ENCODE measurements at places on chromosomes 7 and 10.

DNA sequence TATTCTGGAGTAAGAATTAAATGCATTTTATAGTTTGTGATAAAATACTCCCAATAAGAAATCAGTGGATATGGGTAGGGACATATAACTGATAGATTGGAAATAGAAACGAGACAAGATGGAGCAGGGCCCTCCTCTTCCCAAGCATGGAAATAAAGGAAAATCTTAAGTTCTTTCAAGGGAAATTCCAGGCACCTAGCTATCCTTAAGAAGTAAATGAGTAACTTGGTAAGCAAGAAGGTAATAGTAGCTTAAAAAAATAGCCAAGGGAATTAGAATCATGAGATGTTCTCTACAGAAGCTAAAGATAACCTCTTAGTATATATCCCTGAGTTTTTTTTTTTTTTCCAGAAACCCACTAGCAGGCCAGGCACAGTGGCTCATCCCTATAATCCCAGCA lies 105.5 kb upstream of the FAM3C start:
- no peak for DNase-seq

DNA sequence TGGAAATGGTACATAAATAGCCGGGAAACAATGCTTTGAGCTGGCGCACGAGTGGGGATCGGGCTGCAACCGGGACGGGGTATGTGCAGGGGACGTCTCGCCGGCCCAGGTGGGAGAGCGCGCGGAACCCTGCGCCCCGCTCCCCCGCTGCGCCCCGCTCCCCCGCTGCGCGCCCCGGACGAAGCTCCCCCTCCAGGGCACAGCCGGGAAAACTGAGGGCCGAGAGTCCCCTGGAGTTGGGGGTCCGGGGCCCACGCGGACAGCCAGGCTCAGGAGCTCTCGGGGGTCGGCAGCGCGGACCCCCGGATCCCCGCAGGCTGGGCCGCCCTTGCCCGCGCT lies 514 bp downstream of the RADIL start:
- DNase-seq = no peak

DNA sequence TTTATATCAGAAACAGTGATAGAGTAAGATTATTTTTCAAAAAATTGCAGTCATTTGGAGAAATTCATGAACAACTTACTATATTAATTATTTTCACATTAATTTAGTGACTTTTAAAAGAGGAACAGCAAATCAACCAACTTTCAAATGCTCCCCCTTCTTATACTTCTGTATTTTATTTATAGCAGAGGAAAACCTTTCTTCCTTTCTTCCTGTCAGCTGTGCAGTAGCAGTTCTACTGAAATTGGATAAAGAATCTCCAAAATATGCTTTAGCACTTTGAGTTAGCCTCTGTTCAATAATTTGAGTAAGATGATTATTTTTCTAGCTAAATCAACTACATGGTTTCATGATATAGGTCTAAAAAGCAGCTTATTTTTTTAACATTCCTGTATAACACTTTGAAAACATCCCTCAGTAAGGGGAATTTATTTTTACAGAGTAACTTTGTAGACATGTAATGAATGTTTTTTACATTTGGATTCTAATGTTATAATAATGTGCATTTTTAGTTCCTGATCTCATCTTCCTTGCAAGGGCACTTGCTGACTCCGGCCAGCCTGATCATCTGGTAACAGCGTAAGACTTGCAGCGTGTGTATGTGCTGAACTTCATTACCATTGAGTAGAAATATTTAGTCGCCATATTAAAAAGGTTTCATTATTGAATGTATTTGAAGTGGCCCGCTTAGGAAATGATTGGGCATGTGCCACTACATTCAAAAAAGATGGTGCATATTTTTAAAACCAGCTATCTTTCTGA lies 158.3 kb upstream of the HDAC9 start:
- DNase-seq = no peak

- no peak for DNase-seq
Measured at GRCh38 chr10:43386549-43386948, 15.1 kb downstream of the FXYD4 start.
